CD4-positive, alpha-beta T cell treated with Interleukin-12 subunit alpha and Interleukin-12 subunit beta, for 1 hour (primary cell): ENCODE measurements at places on chromosomes 4 and X.
A peak's percentile ranks its signal among the peaks of the same experiment; 100 is the strongest.

GRCh38 chr4:150038335-150039076 is 39.7 kb upstream of the DCLK2 start:
- DNase-seq, result no peak

- DNase-seq, result no peak
Observed at GRCh38 chr4:110268352-110268751, 69.9 kb upstream of the ELOVL6 start.

DNA sequence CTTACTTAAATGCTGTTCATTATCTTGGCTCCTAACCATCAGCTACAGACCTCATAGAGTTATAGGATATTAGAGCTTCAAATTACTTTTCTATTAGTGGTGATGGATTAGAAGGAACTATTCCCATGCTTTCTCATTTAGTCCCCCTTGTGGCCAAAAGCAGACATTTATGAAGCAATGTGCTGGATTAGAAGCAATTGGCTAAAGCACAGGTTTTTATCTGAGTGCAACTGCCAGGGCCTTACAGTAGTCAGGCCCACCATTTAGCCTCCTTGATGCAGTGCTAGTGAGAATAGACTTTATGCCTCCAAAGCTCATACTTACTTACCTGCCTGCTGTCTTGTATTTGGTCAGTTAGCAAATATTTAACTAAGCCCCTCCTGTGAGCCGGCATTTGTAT is 93.0 kb downstream of the TSPAN7 start:
- DNase-seq, result no peak

- DNase-seq, result no peak
Observed at GRCh38 chr4:88803600-88804096, 106.0 kb upstream of the NAP1L5 start.

- DNase-seq, result no peak
Observed at GRCh38 chr4:81960961-81961360, 412.8 kb downstream of the HNRNPD start.

GRCh38 chr4:74598611-74599325 is 153.8 kb downstream of the AREG start:
- DNase-seq, result no peak

DNA sequence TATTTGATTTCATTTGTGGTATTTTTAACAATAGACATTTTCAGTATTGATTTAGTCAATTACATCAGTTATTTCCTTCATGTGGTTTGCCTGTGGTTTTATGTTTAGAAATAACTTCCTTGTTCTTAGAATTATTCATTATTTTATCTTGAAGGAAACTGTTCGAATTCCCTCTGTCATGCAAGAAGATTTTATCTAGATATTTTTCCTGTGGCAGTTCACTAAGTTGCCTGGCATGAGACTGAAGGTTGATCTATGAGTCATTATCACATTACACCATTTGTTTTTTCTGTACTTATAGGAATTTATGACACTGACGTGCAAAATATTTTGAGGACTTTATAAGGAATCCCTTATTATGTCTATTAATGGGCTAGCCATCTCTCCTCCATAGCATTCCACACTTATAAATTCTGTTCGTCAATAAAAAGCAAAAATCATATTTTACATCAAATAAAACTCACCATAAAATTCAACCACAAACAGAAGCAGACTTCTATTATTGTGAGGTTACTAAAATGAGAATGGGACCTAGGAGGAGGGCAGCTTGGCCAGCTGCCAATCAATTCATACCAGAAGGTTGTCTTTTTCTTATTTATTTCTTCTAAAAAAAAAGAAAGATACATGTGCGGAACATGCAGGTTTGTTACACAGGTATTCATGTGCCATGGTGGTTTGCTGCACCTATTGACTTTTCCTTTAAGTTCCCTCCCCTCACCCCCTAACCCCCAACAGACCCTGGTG is 179.0 kb downstream of the KCNIP4 start:
- DNase-seq, result no peak

GRCh38 chr4:13298655-13299054 is 185.5 kb downstream of the RAB28 start:
- DNase-seq, result no peak

DNA sequence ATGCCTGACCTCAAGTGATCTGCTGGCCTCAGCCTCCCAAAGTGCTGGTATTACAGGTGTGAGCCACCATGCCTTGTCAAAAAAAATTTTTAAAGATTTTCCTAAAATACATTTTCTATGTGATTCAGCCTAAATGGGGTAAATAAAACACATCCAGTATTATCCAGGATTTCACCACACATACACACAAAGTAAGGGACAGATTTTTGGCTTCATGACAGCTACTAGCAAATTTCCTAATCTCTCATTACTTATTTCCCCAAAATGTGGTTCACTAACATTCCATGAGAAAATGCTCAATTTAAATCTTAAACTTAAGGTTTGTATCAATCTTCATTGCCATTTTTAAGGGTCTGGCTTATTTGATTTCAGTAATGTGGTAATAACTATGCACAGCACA is 348.5 kb upstream of the INTU start:
- no peak for DNase-seq

GRCh38 chrX:9383655-9384054 is 81.2 kb upstream of the TBL1X start:
- no peak for DNase-seq

DNA sequence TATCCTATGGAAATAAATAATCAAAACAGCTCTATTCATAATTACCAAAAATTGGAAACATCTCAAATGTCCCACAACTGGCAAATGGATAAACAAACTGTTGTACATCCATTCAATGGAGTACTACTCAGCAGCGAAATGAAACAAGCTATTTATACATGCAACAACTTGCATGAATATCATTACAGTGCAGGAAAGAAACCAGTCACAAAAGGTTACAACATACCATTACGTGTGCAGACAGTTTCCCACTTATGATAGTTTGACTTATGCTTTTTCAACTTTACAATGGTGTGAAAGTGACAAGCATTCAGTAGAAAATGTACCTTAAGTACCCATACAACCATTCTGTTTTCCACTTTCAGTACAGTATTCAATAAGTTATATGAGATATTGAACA is 82.3 kb downstream of the NEK1 start:
- no peak for DNase-seq

GRCh38 chr4:139774759-139775487 is 109.3 kb downstream of the MGST2 start:
- DNase-seq, result no peak

DNA sequence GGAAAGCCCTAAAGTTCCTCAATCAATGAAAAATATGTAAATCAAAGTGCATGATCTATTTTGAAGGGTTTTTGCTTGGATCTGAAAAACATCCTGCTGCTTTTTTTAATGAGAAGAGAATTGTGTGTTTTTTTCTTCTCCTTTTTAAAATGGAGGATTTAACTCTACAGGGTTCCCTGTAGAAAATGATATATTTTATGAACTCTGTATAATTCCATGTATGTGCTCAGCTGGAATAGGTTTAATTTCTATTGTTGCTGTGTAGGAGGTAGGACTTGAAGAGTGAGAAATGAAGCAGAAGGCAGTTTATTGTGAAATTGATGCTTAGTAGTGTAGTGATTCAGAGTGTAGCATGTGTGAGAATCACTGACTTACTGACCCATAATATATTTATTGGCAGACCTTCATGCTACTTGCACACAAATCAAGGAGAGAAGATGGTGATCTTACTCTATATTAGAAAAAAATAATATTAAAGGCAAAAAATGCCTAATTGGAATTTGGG is 286.8 kb upstream of the FSTL5 start:
- DNase-seq, result no peak

- no peak for DNase-seq
Observed at GRCh38 chrX:128287693-128288092, 235.5 kb upstream of the ACTRT1 start.

GRCh38 chrX:97399400-97399799 is 515.7 kb downstream of the RPA4 start:
- DNase-seq, result no peak

DNA sequence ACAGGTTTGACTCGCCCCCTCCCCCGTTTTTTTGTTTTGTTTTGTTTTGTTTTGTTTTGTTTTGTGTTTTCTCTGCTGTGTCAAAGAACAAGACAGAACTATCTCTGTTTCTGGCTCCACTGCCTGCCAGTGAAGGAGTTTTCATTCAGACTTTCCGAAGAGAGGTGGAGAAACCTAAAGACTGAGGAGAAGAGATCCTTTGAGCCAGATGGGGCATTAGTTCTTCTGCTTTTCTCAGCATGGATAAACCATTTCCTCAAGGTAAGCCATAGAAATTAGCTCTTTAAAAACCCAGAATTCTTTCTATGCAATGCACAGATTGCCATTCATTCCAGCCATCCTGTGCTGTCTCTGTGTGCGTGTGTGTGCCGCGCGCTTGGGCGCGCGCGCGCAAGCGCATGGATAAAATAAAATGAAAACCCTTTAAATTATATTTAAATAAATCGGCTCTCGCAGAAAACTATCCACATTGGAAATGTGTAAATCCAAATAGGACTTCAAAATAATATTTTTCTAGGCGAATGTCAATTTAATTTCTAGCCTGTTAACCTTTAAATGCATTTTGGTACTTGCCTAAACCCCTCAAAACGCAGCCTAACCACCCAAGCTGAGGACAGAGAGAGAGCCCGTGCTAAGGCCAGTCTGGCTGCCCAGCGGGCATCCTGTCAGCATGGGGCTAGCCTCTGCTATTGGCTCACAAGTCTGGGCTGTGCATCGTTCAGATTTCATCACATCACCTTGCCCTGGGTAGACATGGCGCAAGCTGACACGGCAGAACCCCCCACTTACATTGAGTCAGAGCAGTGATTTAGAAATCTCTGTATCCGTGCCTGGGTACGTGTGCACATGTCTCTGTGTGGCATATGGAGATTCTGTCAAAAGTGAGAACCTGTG is 113.0 kb upstream of the VAMP7 start:
- no peak for DNase-seq

DNA sequence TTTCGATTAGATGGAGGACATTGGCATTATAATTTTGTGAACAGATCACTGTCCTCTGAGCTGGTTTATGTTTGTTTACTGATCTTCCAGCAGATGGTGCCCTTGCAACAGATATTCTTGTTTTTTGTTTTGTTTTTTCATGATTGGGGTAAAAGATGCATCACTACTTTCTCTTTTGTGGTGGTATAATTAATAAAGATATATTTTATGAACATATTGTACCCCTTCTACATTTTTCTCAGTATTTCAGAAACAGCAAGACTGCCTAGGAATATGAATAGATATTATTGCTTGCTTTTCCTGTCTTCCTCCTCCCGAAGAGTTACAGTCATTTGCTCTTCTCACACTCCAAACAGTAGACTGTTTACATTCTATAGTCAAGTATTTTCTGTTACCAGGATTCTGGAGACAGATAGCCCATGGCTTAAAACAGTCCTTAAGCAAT is 905.2 kb downstream of the TRAM1L1 start:
- DNase-seq, result no peak

GRCh38 chrX:22652596-22652995 is 347.2 kb upstream of the DDX53 start:
- no peak for DNase-seq

DNA sequence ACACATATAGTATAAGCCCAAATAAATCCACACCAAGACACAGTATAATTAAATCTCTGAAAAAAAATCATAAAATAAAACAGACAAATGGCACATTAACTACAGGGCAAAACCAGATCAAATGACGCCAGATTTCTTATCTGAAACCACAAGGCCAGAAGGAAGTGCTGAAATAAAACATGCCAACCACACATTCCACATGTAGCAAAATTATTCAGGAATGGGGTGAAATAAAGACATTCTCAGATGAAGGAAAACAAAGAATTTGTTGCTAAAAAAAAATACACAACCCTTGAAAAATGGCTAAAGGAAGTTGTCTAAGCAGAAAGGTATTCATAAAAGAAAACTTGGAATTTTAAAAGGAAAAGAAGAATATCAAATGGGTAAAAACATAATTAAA is 4.5 kb upstream of the DCAF12L1 start:
- no peak for DNase-seq

DNA sequence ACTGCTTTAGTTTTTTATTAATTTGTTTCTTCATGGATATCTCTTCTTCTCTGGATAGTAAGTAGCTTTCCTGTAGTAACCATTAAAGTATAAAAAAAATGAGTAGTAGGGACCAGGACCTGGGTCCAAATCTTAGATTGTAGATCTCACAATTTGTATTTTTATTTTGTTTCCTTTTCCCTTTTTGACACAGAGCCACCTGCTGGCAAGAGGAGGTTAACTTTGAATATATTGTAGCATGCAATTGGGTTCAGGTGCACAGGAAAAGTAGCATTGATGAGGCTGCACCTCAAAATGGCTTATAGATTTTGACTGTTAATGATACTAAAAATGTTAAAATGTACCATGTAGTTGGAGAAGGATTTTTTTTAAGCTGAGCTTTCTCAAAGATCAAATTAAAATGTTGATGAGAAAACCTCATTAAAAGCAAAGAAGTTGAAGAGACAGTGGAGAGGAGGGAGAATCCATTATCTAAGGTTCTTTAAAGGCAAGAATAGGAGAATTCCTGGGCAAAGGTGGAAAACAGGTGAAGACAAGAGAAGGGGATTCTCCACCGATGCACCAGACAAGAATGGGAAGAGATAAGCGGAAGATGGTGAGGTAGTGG is 48.3 kb upstream of the HPGDS start:
- DNase-seq, result peak; percentile 17

GRCh38 chr4:91298156-91298700 is 1005.5 kb upstream of the GRID2 start:
- no peak for DNase-seq

GRCh38 chr4:184108006-184108501 is 109.6 kb downstream of the ENPP6 start:
- no peak for DNase-seq

DNA sequence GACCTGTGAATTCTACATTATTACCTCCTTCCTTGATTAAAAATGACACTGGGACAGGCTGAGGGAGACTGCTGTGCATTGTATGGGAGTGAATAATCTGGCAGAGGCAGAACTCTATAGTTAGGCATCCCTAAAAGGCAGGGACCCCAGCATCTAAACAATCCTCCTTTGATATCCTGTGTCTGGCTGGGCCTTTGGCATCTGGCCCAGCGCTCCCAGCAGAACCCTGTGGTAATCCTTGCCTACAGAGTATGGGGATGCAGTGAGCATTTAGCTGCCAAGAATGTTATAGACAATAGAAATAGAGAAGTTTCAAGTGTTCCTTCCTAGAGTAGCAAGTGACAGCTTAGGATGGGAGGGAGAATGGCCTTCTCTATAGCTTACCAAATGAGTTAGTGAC is 38.5 kb downstream of the ZCCHC12 start:
- no peak for DNase-seq

GRCh38 chr4:1851575-1852410 is 4.2 kb downstream of the LETM1 start:
- DNase-seq, result no peak

- no peak for DNase-seq
Observed at GRCh38 chr4:79147251-79147650, 178.6 kb downstream of the NAA11 start.

GRCh38 chr4:75686346-75686745 is 13.1 kb upstream of the G3BP2 start:
- peak; percentile 34 for DNase-seq

GRCh38 chrX:94942603-94943002 is 1268.6 kb downstream of the FAM133A start:
- no peak for DNase-seq
